ENCODE measurements at places on chromosomes 12 and 14.

DNA sequence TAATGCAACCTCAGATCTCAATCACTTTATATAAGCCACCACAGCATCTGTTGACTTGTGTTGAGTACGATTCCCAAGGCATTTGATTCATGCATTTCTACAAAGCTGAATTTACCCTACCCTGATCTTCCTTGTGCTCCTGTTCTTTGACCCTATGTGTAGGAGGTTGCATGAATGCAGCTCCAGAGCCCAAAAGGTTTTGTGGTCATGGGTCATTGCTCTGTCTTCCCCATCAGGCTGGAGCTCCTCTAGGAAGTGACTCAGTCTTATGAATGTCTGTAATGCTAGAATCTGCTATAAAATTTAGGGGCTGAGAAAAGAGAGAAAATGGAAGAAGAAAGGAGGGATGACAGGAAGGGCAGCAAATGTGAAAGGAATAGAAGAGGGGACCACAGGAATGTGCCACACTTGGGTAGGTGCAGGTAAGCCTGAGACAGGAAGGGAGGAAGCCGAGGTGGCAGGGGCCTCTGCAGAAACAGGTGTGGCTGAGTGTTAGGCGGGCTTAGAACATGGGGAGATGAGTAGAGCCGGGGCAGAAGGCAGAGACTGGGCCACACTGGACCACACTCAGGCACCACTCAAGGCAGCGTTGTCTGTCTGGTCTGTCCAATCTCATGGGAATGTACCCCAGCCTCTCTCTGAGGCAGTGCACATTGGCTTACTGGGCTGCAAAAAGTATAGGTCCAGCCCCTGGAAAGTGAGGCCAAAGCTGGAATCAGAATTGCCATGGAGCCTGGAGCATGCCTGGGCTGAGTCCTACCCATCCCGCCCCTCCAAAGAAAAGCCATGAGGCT lies 334.1 kb downstream of the BCL11B start:
- DNase-seq = no peak

DNA sequence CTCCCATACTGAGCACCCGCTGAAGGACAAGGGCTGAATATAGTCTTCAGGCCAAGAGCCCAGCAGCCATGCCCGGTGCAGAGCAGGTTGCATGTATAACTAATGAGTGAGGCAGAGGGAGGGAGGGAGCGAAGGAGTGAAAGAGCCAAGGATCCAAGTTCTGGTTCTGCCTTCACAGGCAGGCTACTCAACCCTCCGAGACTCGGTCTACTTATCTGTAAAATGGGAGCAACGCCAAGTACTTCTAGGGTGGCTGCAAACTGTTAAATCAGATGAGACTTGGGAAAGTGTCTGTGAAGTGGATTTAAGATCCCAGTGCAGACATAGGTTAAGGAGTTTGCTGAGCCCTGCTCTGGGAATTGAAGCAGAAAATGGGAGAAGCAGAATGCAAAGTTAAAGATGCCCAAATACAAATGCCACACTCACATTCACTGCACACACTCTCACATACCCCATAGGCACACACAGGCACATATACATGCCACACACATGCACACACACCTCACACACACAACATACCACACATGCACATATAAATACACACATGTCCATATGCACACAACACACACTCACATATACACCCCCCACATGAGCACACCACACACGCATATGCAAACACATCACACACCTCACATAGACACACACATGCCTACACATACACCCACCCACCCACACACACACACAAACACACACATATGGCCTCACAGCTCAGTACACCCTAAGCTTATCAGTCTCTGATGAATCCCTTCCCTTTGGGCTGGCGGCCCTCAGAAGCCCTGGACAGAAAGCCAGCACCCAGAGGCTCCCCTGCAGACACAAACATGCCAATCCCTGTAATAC lies 76.7 kb downstream of the PITPNM2 start:
- DNase-seq = no peak

GRCh38 chr12:57227315-57228115 lies 2.0 kb upstream of the SHMT2 start:
- no peak for DNase-seq

DNA sequence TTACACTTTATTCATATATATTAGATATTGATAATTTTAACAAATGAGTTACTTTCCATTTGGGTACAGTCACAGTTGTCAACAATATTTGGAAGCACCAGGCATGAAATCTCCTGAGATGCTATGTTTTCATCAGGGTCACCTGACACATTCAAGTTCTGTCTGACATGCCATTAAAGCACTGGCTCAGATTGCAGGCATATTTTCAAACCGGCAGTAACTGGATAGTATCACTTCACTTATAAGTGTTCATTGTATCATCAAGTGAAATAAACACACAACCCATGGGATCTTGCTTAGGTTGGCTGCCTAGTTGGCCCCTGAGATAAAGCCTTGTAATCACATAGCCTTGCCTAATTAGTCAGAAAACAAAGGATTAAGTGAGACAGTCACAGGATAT lies 4.8 kb downstream of the IFNG start:
- DNase-seq = no peak

GRCh38 chr14:41773536-41774279 lies 167.0 kb downstream of the LRFN5 start:
- DNase-seq = no peak

GRCh38 chr12:118528625-118529024 lies 152.3 kb downstream of the SUDS3 start:
- no peak for DNase-seq

DNA sequence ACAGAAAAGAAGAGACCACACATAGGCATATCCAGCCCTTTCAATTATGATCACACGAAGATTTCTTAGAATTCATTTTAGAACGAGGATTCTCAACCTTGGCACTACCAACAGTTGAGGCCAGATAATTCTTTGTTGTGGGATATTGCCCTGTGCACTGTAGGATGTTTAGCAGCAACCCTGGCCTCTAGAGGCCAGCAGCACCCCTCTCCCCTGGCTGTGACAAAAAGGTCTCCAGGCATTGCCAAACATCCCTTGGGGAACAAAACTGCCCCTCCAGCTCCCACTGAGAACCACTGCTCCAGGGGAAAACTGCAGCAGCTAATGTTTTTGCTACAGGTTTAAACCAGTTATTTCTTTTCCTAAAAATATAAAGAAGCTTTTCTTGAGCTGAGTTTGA lies 7.1 kb downstream of the NT5DC3 start:
- DNase-seq = no peak

GRCh38 chr12:47808050-47808449 lies 11.7 kb downstream of the HDAC7 start:
- peak; percentile 39 for DNase-seq

- no peak for DNase-seq
Observed at GRCh38 chr12:56510786-56511185, 10.8 kb upstream of the RBMS2 start.

DNA sequence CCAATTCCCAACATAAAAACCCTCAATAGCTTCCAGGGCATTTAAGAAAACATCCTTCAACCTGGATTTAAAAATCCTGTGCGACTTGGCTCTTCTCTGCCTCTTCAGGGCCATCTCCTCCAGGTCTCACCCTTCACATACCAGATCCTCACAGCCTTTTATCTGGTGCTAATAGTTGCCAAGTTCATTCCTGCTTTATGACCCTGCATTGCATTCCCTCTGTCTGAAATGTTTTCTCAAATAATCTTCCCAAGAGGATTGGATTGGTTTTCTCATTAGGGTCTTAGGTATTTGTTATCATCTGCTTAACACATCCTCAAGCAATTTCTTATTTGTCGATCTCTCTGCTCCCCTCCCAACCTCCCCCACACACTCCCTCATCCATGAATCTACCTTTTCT lies 832.0 kb downstream of the GALC start:
- DNase-seq = no peak

DNA sequence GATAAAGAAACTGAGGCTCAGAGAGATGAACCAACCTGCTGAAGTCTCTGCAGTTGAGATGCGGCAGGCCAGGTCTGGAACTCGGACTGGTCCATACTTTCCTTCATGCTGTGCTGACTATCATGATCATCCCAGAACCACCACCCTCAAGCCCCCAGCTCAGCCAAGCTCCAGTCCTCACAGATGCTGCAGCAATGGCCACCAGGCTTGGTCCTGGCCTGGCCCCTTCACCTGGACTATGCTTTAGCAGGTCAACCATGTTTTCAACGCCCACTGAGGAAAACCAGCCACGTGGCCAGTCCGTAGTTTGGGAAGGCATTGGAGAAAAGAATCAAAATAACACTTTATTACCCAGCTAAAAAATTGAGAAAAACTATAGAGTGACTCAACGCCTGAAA lies 1.4 kb downstream of the GPR68 start:
- no peak for DNase-seq

DNA sequence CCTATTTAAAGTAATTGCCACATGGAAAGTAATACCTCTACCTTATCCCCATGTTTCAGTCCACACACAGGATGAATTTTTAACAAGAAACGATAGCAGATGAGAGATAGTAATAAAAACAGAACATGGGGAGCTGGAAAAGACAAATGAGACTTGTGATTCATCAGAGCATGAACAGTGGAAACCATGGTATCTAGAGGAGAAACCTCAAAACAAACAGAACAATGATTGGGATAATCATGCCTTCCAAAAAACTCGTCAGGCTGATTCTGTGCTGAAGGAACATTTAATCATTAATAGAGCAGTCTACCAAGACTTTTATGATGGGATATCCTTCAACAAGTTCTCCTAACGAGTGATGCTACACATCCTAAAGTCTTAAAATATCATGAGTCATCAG lies 1390.7 kb downstream of the FSCB start:
- DNase-seq = no peak

DNA sequence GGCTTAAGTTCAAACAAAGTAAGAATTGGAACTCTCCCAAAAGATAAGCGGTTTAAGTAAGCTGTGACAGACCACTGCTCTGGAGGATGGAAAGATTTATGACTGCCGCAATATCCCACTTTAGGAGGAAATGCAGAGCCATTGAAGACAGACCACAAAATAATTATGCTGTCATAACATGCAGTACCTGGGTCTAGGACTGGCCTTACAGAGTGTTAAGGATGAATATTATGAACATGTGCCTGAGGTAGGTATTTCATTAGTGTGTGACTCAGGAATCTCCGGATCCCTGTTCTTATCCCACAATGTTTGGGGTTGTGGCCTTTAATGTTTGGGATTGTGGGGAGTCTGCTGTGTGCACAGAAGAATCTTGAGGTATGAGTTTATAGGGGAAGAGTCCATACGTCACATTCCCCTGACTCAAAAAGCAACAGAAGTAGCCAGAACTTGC lies 114.9 kb downstream of the SAMD4A start:
- DNase-seq = no peak

DNA sequence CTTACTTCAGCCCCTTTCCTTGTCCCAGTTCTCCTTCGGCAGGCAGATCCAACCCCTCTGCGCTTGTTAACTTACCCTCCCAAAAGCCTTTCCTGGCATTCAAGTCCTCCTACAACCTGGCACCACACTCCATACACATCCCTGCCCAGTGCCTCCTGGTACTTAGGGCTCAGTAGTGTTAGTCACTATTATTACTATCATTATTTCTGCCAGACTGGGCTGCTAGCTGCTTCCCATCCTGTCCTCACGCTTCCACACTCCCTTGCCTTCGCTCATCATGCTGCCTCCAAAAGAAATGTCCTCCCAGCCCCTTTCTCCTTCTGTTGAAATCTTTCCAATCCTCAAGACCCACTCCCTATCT lies 1.6 kb upstream of the HDAC7 start:
- no peak for DNase-seq

- no peak for DNase-seq
Observed at GRCh38 chr14:91980157-91980556, 32.7 kb upstream of the FBLN5 start.

DNA sequence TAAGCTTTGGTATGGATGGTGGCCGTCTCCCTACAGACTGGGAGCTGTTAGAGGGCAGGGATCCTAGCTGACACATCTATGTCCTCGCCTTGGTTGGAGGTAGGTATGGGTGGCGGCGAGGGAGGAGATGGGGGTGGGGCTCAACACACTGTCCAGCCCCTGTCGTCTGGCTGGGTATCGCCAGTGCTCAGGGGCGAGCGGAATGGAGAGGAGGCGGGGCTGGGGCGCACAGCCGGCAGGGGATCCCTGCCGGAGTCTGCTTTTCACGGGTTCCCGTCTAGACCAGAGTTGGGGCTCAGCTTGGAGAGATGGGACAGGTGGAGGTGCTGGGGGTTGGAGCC lies 16.1 kb downstream of the TAMALIN start:
- no peak for DNase-seq

- no peak for DNase-seq
Observed at GRCh38 chr12:5535541-5535940, 103.6 kb downstream of the NTF3 start.

DNA sequence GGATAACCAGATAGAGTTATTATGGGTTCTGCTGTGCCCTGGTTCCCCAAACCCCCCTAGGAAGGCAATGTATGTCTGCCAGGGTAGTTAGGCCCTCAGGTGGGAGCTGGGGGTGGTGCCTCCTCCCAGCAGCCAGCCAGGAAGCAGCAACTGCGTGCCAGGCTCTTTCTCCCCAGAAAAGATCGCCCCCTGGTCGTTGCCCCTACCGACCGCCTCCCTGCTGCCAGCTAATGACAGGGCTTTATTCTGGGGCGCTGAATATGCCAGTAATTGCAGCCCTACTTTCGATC lies 36.3 kb downstream of the IQSEC3 start:
- no peak for DNase-seq

DNA sequence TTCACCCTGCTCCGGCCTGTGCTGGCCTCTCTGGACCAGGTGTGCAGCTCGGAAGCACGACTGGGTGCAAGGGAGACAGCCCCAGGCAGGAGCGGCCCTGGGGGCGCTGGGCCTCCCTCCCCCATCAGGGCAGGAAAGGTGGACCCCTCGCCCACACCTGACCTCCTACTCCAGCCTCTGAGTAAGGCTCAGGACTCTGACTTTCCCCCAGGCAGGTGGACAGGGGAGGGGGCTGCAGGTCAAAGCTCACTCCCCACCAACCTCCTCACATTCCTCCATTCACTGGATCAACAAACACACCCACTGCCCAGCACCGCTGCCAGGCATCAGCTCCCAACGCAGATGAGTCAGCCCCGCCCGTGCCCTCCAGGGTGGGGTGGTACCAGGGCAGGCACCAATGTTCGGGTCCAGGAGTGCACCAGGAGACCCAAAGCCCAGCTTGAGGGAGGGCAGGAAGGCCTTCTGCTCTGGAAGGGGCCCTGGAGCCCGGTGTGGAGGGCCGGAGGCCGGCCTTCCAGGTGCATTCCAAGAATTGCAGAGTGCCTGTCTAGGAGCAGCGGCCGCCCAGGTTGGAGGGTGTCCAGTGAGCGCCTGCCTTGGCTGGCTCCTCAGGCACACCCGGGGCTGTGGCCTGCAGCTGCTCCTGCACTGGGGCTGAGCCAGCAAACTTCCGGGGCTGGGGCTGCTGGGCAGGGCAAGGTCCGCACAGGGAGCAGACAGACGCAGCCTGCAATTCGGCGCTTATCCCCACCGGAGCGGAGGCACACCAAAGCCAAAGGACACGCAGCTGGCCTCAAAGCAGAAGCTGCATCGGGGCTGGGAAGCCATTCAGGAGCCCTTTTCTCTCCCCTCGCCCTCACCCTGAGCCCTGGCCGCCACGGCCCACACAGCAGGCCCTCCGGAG lies 1.6 kb upstream of the INF2 start:
- no peak for DNase-seq

- no peak for DNase-seq
Observed at GRCh38 chr12:103791350-103791920, 49.6 kb downstream of the NT5DC3 start.

GRCh38 chr12:8037046-8037663 lies 4.6 kb downstream of the FOXJ2 start:
- DNase-seq = no peak
